ENCODE measurements at places on chromosomes 11 and 22. TPM values are rescaled to one million over a fixed set of nuclear protein-coding genes. Genes with fewer than 3 reads are reported as not detected.
A peak's percentile ranks its signal among the peaks of the same experiment; 100 is the strongest.

Gene ACER3
- total RNA-seq, result 7.8 TPM

DNA sequence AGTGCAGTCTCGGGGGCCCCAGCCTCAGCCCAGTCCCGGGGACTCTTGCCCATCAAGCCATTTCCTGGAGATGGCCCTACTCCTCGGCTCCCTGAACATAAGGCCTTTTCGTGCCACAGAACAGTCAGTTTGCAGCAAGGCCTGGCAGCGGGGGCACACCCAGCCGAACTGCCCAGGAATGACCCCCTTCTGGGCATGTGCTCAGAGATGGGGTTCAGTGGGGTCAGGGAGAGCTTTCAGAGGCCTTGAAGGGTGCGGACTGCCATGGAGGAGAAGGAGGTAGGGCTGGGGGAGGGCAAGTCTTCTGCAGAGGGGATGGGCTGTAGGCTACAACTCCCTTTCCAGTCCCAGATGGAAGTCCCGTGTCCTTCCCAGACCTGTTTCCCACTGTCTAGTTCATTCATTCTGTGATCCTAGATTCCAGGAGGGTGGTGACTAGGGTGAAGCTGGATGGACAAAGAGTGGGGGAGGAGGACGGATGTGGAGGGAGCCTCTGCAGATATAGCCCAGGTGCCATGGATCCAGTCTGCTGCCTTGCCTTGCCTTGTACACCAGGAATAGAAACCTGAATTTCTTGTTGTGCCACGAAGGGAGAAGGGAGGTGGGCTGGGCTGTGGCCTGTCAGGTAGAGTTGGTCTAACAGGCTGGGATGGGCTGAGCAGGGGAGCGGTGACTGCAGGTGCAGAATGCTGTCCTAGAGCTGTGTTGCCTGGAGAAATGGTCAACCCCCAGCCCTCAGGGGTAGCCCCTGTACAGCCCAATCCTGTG, 14.2 kb upstream of the OMP start:
- no peaks in the 10 kb centered on the region for H3K36me3 ChIP-seq
- H3K27me3 ChIP-seq, result no peaks in the 10 kb centered on the region
- no peak overlapping the region for H3K4me3 ChIP-seq
- H3K4me1 ChIP-seq, result peaks cover 10% of the 10 kb centered on the region

GRCh38 chr11:28545536-28545935, 437.3 kb downstream of the METTL15 start:
- H3K36me3 ChIP-seq, result no peaks in the 10 kb centered on the region
- no peak for DNase-seq

DNA sequence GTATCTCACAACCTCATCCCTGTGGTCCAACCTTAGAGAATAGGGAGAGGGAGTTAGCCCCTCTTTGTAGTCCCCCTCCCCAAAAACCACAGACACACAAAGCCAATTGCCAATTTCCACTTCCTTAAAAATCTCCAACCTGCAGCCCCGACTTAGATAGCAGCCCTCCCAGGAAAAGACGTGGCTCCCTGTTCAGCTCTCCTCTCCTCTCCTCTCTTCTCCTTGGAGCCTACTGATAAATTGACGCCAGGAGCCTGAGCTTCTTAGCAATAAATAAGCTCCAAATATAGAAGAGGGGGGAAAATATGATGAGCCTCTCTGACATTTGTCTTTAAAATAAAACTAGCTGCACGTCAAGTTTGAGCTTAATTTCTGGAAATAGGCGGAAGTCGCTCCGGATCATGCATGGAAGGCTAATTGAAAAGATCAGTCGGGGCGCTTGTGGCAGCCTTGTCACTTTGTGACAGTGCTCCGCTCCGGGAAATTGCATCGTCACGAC, 7.3 kb downstream of the PAX6 start:
- peaks cover 66% of the 10 kb centered on the region for H3K27me3 ChIP-seq
- peaks cover 37% of the 10 kb centered on the region for H3K36me3 ChIP-seq
- H3K4me1 ChIP-seq, result peaks cover 36% of the 10 kb centered on the region
- H3K4me3 ChIP-seq, result peak overlapping the region; percentile 80

- H3K4me1 ChIP-seq, result no peaks in the 10 kb centered on the region
- H3K27me3 ChIP-seq, result no peaks in the 10 kb centered on the region
- no peak for DNase-seq
- H3K4me3 ChIP-seq, result no peak overlapping the region
These were observed 156.5 kb downstream of the RRAS2 start for GRCh38 chr11:14202251-14203196.

- peaks cover 10% of the 10 kb centered on the region for H3K4me1 ChIP-seq
- peaks cover 53% of the 10 kb centered on the region for H3K27me3 ChIP-seq
- no peak within 1 kb of the TSS for H3K27ac ChIP-seq
- H3K4me3 ChIP-seq, result peak within 1 kb of the TSS; percentile 80
- DNase-seq, result no peak
- H3K36me3 ChIP-seq, result peaks cover 2% of the 10 kb centered on the region
These were observed at the start of gene SPTBN2 for GRCh38 chr11:66728693-66729385. Gene SPTBN2, minus strand, starts transcription at chr11:66729216. Its CDS starts 7,976 bp downstream, at chr11:66721240.

All from naive thymus-derived CD8-positive, alpha-beta T cell (primary cell).